Activated T-cell treated with anti-CD3 and anti-CD28 coated beads, Interleukin-2, amount 50 U/mL, for 48 hours (primary cell): ENCODE measurements at places on chromosomes 1 and 21.

DNA sequence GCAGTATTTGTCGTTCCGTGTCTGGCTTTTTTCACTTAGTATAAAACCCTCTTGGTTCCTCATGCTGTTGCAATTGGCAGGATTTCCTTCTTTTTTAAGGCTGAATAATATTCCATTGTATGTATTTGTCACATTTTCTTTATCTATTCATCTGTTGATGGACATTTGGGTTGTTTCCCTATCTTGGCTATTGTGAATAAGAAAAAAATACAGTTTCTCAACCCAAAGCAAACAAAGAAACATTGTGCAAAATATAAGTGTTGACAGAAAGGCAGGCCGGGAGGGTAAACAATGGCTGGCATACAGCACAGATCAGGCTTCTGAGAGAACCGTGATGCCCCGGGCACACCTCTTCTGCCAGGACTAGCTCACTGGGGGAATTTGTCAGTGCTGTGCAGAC is 26.9 kb downstream of the NENF start:
- no peak for DNase-seq

GRCh38 chr1:190476806-190477205 is 858 bp downstream of the BRINP3 start:
- no peak for DNase-seq

DNA sequence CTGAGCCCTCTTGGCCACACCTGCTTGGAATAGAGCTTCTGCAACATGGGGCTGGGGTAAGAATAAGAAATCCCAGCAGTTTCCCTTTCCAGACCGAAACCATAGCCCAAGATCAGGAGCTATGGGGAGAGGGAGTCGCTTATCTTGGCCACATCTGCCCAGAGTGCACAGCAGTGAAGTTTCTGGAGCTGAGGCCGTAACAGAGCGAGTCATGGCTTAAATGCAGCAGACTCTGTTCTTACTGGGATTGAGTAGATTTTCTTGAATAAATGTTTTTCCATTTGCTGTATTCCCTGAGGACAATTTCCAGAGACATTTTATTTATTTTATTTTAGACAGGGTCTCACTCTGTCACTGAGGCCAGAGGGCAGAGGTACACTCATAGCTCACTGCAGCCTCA is 33.5 kb downstream of the CFAP57 start:
- DNase-seq, result no peak

GRCh38 chr1:172944931-172945330 is 105.8 kb downstream of the TNFSF18 start:
- no peak for DNase-seq

DNA sequence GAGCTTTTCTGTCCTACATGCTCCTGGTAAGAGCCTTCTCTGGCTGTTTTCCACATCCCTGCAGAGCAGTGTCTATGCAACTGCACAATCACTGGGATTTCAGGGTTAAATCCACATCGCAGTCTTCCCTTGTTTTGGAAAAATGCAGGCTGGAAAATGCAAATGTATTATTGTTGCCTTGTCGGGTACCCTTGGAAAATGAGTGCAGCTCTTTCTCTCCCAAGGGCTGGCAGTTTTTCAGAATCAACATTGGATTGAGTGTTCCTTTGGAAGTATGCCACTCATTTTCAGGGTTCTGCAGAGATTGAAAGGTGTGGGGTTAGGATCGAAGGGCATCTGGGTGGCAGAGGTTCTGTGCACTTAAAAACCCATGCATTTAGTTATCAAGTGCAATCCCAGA is 3.2 kb downstream of the NOS1AP start:
- DNase-seq, result no peak

- DNase-seq, result no peak
Measured at GRCh38 chr21:43645976-43646375, 13.3 kb downstream of the HSF2BP start.
